ENCODE measurements at places on chromosomes 5 and 9. TPM values are rescaled to one million over a fixed set of nuclear protein-coding genes. Genes with fewer than 3 reads are reported as not detected.

The OR2V1 gene
- not detected for total RNA-seq

The OBP2B gene
- total RNA-seq: not detected

The KCNMB1 gene
- not detected for total RNA-seq

The PCDHB13 gene
- total RNA-seq: 0.08 TPM

The CDH6 gene
- total RNA-seq: 0.09 TPM

The GCNT4 gene
- 0.16 TPM for total RNA-seq

The EPB41L4A gene
- 2.5 TPM for total RNA-seq

The NRARP gene
- total RNA-seq: 2.5 TPM

The SPATA31C1 gene
- not detected for total RNA-seq

All from A549 treated with Hydrocortisone at 1 μM for 4 hours (cell line).